Mesothelial cell of epicardium (in vitro differentiated cells): ENCODE measurements at places on chromosomes 1 and 21.

GRCh38 chr1:246674049-246674448 is 50.2 kb upstream of the SCCPDH start:
- no peak for DNase-seq

GRCh38 chr1:191929383-191929782 is 228.9 kb upstream of the RGS18 start:
- DNase-seq = no peak

GRCh38 chr1:63795455-63795854 is 21.6 kb downstream of the ROR1 start:
- DNase-seq = no peak

DNA sequence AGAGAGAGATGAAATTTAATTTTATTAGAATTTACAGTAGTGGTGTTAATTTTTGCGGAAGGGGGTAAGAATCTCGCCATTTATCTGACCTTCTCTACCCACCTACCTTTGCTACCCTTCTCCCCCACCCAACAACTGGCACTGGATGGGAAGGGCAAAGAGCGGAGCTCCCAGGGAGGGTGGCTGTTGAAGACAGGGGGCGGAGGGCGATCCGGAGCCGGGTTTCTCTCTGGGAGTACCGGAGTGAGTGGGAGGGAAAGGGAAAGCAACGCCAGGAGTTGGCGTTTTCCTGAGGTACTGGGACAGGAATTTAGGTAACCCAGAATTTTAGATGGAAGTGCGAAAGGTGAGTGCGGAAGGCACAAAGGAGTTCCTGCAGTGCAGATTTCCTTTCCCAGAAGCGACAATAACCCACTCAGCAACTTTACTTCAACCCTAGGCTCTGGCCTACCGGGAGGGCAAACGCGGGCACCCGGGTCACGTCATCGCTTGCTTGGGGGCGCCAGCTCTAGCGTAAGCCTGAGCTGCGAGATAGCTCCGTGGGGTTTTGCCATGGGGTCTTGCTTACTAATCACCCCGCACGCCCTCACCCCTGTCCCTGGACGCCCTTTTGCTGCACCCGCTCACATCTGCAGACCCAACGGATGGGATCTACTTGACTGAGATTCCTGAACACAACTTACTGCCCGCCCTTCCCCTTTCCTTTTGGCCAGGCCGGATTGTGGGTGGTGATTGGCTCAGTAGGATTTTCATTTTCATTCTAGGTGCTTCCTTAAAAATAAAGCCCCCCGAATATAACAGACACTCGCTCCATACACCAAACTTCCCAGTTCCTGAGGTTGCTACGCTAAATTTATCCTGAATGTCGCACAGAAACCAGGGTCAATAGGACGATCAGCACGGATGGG is 413.0 kb upstream of the ESRRG start:
- no peak for DNase-seq

DNA sequence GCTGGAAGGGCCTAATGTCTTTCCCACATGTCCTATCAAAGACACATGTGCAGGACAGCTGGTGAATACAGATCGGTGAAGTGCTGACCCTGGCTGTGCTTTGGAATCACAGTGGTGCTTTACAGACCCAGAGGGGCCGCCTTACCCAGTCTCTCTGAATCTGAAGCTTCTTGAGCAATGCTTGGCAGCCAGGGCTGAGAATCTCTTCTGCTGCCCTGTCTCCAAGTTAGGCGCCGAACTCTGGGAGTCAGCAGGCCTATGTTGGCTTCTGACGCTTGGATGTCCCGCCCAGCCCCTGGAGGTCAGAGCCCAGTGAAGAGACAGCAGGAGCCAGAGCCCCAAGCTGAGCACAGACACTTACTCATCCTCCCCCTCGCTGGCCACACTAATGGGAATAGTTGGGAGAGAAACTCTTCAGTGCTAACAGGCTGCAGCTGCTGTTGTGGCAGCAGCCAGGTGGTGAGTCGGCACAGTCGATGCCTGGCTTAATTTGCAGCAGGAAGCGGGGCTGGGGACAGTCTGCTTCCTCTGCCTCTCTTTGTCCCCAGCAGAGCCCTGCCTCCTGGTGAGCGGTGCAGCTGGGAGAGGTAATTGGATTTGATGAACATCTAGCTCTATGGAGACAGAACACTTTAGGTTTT is 68.1 kb downstream of the URB2 start:
- no peak for DNase-seq
